ENCODE measurements at places on chromosomes 6 and 20.
A peak's percentile ranks its signal among the peaks of the same experiment; 100 is the strongest.

DNA sequence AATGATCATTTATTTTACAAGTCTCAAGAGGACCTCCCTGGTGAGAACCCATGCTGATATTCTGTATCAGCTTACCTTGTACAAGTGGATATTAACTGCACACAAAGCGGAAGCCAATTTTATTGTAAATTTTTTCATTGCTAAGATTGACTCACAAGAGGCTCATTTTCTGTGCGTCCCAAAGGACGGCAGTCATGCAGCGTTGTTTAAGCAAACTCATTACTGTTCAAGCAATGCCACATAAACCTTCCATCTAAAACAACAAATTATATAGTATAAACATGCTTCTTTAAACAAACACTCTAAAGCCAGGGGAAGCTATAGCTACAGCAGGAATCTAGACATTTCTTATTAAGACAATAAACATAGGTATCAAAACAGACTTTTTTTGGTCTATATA, 575.3 kb downstream of the FRK start:
- no peak for DNase-seq

DNA sequence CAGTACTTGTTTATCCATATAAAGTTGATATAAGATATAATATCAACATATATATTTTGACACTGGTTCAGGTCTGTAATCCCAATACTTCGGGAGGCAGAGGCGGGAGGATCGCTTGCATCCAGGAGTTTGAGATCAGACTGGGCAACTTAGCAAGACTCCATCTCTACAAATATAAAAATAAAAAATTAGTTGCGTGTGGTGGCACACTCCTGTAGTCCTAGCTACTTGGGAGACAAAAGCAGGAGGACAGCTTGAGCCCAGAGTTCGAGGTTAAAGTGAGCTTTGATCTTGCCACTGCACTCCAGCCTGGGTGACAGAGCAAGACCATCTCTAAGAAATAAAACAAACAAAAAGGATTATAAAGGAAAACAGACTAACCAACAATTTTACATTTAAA, 8.9 kb upstream of the KATNA1 start:
- DNase-seq = no peak

DNA sequence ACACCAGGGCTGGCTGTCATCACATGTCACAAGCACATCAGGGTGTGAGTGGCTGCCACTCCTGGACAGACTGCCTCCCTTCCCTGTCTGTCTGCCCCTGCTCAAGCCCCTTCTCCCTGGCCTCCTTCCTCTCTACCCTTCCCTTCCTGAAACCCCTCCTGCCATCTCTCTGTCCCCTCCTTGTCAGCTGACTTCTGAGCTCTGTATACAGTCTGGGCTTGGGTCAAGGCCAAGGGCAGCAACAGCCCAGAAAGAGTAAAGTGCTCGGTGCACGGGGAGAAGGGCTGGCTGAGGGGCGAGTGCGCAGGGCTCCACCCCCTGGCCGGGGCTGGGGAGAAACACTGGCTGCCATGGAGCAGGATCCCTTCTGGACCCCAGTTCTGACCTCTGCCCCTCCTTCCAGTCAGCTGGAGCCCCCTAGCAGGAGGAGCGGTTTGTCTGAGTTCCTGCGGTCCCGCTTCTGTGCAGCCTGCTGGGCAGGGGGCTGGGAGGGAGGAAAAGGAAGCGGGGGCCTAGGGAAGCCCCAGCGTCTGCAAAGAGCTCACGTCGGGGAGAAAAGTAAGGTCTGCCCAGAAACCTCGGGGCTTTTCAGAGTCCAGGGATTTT, 2.0 kb downstream of the LKAAEAR1 start:
- DNase-seq = no peak

GRCh38 chr6:108193131-108193530, 27.3 kb downstream of the NR2E1 start:
- DNase-seq = no peak

DNA sequence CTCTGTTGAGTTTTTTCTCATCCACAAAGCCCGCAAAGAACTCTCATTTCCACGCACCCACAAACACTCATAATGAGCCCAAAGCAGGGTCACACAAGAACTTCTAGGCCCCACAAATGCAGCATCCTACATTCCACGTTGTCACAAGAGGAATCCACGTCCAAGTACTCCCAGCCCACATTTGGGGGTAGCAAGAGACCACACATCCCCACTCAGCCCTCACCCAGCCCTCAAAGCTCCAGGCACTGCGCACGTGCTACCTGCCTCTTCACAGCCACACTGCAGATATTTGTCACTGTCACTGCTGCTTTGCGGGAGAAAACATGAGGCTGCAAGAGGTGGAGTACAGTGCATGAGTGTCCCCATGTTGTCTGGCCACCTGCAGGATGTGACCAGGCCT, 187.6 kb upstream of the CDYL start:
- no peak for DNase-seq

- no peak for DNase-seq
Observed at GRCh38 chr20:60171738-60172137, 213.5 kb downstream of the CDH26 start.

GRCh38 chr20:34708621-34709043, 4.5 kb downstream of the TP53INP2 start:
- no peak for DNase-seq

GRCh38 chr6:111743862-111744692, 129.2 kb downstream of the FYN start:
- no peak for DNase-seq

DNA sequence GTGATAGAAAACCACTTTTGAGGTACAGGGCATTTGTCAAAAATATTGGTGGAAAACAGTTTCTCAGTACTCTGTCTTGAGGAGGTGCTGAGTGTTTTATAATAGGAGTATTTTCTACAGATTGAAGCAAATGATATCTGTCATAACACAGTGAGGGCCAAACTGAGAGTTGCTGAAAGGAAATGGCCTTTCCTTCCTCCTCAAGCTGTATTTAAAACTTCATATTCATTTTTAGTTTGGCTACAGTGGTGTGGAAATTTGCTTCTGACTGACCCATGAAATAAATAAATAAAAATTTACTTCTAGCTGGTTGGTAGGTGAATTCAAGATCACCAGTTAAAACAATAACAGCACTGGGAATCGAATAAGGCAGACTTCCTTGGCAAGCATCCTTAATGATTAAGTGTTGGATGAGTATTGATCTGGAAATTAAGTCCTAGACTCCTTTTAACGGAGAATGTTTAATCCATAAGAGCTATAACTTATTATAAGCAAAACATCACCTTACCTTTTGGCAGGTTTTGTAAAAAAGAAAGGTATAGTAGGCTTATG, 828.6 kb upstream of the CITED2 start:
- DNase-seq = no peak

- DNase-seq = no peak
Observed at GRCh38 chr6:144500892-144501291, 215.8 kb downstream of the UTRN start.

DNA sequence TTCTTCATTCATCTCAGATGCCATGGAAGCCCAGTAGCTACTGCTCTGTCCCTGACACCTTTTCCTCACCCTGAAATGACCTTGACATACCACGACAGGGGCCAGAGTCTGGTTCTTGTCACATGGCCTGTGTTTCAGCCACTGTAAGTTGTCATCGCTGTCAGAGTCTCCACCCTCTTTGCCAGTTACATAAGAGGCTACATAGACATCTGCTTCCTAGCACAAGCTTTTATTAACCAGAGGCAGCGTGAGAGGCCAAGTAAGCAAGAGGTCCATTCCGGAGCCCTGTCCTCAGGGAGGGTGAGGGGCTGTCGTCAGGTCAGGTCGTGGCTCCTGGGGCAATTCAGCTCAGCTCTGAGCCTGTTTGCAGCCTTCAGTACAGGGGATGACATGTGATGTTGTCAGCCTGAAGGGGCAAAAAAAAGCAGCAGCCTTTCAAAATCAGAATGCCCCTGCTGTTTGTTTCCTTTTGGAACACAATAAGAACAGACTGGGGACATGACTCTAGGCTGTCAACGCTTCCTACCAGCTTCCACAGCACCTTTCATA, 146.3 kb downstream of the MTFR2 start:
- DNase-seq = no peak

- no peak for DNase-seq
Observed at GRCh38 chr6:39924283-39924682, 10.0 kb downstream of the MOCS1 start.

- DNase-seq = peak; percentile 3
Observed at GRCh38 chr6:21588481-21589351, 4.8 kb upstream of the SOX4 start.

DNA sequence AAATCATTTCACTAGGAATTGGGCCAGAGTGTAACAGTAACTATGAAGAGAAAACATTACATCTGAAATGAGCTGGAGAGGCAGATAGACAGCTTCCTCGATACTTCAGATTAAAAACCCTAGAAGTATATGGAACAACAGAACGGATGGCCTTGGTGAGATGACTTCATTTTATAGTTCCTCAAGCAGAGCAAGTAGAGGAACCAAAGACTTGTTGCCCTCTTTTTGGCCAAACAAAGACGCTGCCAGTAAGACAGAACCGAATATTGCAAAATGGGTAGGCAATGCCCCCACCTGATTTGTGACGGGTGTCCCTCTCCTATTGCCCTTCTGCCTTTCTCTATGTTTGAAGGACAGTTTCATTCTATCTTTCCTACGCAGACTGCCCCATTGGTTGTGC, 53.5 kb downstream of the AGPAT4 start:
- DNase-seq = no peak

DNA sequence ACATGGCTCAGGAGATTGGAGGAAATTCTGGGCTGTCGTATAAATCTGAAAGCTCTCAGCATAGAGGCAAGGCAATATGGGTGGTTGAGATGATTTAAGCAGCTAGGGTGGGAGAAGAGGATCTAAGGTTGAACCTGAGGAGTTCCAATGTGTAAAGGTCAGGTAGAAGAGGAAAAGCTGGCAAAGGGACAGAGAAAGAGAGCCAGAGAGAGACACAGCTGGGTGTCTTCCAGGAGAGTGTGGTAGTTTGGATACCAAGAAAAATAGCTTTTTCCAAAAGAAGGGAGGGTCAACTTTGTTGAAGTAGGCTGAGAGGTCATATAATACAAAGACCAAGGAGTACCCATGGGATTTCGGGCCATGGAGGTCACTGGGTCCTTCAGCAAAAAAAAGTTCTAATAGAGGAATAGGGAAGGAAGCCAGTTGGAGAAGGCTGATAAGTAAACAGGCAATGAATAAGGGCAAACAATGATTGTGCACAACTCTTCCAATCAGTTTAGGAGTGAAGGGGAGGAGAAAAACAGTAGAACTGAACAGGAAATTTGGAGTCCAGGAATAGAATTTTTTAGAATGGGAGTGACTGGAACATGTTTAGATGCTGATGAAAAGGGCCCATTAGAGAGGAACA, 135.1 kb downstream of the QRSL1 start:
- DNase-seq = no peak

GRCh38 chr20:48049641-48050040, 264.4 kb upstream of the SULF2 start:
- no peak for DNase-seq

GRCh38 chr20:46826343-46826984, 68.2 kb upstream of the EYA2 start:
- DNase-seq = no peak

GRCh38 chr6:8481727-8482126, 46.4 kb upstream of the SLC35B3 start:
- no peak for DNase-seq

DNA sequence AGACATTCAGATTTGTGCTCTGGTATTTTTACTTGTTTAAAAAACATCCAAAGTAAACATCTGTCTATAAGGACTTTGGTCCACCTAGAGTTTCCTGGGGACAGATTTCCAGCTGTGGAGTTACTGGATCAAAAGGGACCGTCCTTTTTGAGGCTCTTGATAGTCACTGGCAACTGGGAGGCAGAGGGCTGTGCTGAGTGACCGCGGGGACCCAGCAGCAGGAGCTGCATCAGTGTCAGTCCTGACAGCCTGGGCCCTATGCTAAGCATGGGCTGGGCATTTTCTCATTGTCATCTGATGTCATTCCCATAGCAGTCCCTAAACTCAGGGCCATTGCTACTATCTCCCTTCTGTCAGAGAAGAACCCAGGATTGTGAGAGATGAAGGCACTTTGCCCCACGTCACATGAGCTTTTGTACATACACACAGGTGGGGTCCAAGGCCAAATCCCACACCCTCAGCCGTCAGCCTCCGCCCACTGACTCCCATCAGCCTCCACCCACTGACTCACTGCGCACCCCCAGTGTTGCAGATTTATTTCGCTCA, 293.8 kb downstream of the TAF4 start:
- DNase-seq = no peak

GRCh38 chr6:118017301-118017848, 110.3 kb downstream of the SLC35F1 start:
- DNase-seq = no peak

DNA sequence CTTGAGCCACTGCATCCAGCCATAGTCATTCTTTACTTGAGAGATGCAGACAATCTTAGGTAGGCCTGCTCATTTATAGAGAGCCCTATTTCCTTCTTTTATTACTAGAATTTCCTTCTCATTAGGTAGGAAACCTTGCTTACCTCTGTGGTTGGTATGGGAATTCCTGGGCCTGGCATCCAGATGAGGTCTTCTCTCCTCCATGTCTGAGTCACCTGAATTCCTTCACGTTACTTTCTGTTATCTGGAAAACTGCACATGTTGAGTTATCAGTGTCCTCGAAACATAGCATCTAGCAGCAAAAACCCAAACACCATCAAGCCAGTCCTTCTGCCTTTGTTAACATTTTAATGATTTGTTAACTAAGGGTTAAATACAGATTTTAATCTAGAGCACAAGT, 2.2 kb downstream of the ZNFX1 start:
- no peak for DNase-seq

GRCh38 chr20:31845300-31845863, at the start of gene FOXS1:
TSS of gene FOXS1 (minus strand) at chr20:31845604. CDS start at chr20:31845542, 62 bp downstream.
- DNase-seq = no peak

DNA sequence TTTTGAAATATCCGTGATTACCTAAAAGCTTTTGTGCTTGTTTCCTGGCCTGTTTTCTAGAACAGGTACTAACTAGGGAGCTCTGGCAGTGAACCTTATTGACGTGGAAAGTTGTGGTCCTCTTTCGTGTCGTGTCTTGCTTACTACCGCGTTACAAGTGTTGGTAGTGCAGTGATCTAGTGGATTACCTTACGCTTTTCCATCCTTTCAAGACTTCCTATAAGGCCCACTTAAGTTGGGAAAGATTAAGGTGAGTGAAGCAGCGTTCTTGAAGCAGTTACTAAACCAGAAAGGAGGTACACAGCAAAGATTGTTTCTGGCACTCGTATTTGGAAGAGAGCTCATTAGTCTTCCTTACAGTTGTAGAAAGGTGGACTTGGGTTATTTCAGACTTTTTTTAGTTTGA, 1.9 kb downstream of the PNRC1 start:
- DNase-seq = no peak

GRCh38 chr6:166418691-166419143, 36.0 kb upstream of the MPC1 start:
- peak; percentile 16 for DNase-seq

- DNase-seq = no peak
Observed at GRCh38 chr6:77371748-77372147, 91.5 kb downstream of the HTR1B start.

- DNase-seq = no peak
Observed at GRCh38 chr6:8731874-8732273, 296.5 kb upstream of the SLC35B3 start.

- DNase-seq = no peak
Observed at GRCh38 chr20:34579191-34579978, 20.9 kb downstream of the MAP1LC3A start.
